ENCODE measurements at places on chromosomes 16 and 17.

- DNase-seq: no peak
Observed at GRCh38 chr16:25729188-25729915, 37.6 kb downstream of the HS3ST4 start.

DNA sequence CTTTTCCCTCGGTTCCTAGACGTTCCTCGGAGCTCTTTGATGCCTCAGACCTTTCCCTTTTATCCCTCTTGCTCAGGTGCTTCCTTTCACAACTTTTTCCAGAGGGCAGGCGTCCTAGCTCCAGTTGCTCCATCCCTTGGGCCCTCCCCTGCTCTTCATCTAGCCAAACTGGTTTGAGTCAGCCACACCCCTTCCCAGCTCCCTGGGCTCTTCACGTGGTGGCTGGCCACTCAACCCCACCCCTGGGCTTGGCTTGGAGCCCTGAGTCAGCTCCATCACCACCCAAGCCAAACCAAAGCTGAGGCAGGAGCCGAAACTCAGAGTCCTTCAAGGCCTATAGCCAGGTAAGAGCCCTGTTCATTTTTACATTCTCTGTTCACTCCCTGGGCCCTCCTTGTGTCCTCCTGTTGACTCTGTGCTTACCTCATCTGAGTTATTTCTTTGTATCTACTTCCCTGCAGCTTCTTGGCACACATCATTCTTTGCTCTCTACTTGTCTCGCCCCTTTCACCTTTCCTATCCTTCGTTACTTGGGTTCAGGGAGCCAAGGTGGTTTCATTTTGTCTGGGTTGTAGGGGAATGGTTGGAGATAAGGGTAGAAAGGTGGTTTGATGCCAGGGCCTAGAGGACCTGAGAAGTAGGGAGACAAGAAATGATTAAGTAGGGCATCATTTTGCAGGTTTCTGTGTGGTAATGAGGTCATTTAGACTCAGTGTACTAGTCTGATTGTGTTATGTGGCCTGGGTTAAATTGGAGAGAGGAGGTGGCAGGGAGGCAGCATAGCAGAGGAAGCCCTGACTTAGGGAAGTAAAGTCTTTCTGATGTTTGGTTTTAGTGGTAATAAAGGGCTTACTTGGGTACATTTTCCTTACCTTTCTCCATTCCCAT, 7.6 kb upstream of the PHKG2 start:
- no peak for DNase-seq

GRCh38 chr17:62009220-62009619, 55.9 kb downstream of the MED13 start:
- DNase-seq: no peak

DNA sequence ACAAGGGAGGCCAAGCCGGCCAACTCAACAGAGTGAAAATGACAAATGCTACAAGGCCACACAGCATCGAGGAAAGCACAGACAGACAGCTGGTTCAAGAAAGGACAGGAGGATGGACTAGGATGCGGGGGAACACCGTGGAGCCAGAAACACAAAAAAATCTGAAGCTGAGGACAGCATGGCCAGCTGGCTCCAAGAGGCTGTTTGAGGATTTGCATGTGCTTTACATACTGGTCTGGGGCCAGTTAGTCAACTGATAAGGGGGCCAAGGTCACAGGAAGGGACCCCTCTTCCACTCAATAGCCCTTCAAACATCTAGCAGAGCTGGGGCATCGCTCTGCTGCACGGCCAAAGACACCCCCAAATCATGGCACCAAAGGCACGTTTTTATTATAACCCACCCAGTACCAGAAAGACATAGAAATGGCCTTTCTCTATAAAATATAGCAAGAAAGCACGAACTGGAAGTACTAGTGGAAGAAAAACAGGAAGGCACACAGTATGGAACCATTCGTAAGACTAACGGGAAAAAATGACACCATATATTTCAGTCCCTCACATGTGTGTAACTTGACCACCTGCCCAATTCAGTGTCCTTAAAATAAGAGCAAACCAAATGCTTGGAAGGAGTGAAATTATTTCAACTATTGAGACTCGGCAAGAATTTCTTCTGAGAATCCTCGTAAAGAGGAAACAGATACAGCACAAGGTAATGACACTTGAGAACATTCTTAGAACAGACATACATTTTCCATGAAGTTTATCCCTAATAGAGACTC, 7.8 kb upstream of the SRL start:
- no peak for DNase-seq

DNA sequence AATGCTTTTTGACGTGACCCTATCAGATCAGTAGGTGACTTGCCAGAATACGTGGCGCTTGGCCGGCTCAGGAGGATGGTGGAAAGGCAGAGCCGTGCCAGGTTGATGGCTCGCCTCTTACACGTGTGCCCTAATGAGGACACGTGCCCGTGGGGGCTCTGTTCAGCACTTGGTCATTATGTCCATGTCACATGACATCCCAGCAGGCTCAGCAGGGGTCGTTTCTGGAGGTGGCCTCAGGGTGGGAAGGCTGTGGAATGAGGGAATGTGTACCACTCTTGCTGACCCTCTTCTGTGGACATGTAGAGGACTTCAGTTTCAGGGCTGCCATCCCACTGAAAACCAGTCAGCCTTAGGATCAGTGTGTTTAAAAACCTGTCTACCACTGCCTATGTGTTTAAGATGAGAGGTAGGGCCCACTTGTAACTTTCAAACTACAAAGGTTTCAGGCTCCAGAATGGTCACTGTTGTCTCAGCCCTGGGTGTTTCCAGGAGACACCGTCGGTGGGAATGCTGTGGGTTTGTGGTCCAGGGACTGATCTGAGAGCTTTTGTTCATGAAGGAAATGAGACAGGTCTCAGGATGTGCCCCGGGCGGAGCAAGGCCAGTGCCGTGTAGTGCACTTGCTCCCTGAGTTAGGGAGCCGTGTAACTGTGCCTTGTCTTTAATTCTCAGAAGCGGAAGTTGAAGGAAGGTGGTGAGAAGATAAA, 12.1 kb downstream of the UBN1 start:
- DNase-seq: no peak

DNA sequence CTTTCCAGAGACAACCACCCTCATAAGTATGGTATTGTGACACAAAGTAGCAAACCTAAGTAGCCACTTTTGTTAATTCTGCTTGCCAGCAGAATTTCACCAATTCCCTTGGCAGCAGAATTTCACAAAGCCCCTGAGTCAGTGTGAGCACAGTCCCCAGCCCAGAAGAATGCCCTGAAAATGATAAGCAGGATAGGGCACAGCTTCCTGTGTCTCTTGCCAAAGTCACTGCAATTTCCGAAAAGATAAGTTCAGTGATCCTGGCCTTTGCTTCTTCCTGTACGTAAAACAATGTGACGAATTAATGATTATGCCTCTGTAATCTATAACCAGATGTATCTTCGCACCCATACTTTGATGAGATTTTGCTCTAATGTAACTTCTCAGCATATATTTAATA, 16.0 kb upstream of the WIPF2 start:
- DNase-seq: no peak

- no peak for DNase-seq
Observed at GRCh38 chr17:79840269-79840988, 1.2 kb upstream of the CBX4 start.

DNA sequence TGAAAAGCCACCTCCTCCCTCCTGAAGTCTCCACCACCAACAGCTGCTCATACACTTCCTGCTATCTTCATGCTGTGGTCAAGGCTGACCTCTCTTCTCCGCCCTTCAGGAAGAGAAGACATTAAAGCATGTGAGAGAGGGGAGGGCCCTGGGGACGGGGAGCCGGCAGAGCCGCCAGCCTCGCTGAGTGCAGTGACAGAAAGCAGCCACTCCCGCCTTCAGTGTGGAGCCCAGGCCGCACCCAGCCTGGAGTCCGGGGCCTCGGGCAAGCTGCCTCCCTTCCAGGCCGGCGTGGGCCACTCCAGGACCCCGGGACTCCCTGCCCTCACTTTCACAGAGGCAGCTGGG, 94.7 kb upstream of the TNRC6C start:
- no peak for DNase-seq

- DNase-seq: no peak
Observed at GRCh38 chr17:3020381-3020780, 43.0 kb downstream of the OR1D5 start.

- DNase-seq: no peak
Observed at GRCh38 chr17:17681187-17681743, at the start of gene RAI1. TSS of gene RAI1 (plus strand) at chr17:17681458. CDS start at chr17:17792949, 111,491 bp downstream.

DNA sequence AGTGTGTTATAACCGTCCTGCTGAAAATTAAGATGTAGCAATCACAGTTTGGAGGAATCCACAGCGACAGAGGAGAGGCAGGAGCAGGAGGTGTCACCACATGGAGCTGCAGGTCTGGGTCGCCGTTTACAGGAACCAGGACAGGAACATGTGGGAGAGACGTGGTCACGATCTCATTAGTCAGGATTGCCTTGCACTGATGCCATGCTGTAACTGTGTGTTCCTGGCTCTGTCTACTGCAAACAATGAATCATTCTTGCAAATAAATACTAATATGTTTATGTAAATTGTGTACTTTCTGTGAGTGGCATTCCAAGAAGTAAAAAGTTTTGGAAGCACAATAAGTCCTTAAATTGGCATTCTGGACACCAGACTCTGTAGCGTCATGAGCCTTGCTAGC, 271.8 kb downstream of the CPPED1 start:
- no peak for DNase-seq

- no peak for DNase-seq
Observed at GRCh38 chr17:19357351-19357750, 5.2 kb downstream of the B9D1 start.

DNA sequence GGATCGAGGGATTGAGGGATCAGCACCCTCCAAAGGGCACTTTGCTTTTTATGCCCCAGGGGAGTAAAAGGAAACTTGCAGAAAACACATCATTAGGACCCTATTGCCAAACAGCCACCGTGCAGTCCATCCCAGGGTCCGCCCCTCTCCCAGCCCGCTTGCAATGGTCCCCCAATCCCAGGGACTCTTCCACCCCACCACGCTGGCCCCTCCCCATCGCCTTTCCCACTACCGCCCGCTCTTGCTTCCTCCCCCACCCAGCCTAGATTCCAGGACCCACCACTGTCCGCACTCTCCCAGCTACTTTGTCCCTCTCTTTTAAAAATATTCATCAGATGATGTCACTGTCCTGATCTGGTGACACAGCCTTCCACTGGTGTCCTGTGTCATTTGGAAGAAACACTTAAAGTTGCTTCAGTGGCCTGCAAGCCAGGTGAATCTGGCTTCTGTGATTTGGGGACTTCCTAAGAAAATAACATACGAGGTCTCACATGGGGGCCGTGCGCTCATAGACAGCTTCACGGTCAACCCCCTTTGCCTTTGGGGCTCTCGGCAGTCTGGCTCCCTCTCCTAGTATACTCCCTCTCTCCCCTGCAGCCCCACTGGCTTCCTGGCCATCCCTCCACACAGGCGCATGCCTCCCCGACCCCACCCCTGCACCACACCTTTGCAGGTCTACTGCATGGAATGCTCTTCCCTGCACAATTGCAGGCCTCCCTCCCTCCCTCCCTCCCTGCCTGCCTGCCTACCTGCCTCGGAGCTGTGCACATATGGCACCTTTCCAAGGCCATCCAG, 127.9 kb downstream of the RBFOX3 start:
- no peak for DNase-seq

- no peak for DNase-seq
Observed at GRCh38 chr17:51128076-51128475, 7.4 kb upstream of the SPAG9 start.

- DNase-seq: no peak
Observed at GRCh38 chr17:42878123-42878880, 22.3 kb upstream of the G6PC1 start.

- no peak for DNase-seq
Observed at GRCh38 chr17:13576661-13577526, 24.8 kb downstream of the HS3ST3A1 start.

DNA sequence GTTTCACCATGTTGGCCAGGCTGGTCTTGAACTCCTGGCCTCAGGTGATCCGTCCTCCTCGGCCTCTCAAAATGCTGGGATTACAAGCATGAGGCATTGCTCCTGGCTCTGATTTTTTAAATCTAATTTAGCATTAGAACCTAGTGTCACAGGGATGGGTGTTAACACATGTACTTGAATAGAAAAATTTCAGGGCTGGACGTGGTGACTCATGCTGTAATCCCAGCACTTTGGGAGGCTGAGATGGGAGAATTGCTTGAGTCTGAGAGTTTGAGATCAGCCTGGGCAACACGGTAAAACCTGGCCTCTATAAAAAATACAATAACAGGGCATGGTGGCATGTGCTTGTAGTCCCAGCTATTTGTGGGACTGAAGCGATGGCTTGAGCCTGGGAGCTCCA, 6.0 kb upstream of the RNF135 start:
- no peak for DNase-seq

DNA sequence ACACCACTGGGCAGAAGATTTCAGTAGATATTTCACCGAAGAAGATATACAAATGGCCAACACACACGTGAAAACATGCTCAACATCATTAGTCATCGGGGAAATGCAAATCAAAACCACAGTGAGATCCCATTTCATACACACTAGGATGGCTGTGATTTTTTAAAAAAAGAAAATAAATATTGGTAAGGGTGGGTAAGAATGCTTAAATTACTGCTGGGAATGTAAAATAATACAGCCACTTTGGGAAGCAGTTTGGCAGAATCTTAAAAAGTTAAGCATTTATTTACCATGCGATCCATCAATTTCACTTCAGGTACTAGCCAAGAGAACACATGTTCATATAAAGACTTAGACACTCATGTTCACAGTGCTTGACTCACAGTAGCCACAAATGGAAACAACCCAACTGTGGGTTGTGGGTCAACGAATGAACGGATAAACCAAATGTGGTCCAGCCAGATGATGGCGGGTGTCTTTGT, 6.5 kb upstream of the C16orf74 start:
- no peak for DNase-seq

All from vagina (tissue), 2 donors.